ENCODE measurements at places on chromosomes 2 and 18.

GRCh38 chr2:71629771-71630453 lies 176.6 kb downstream of the DYSF start:
- no peak for DNase-seq

DNA sequence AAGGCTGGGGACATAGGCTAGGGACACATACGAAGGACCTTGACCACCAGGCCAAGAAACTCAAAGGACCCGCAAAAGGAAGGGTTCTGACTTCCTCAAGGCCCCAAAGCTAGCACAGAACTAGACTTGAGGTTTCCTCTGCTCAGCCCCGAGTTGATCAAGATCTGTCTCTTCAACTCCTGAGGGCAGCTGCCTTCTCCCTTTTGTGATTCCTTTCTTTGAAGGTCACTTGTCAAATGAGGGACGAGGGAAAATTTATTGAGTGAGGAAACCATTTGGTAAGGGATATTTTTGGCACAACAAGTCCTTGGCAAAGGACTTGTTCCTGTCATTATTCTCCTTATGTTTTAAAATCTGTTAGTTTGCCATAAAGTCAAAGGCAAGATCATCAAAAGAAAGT lies 12.3 kb upstream of the ROCK2 start:
- DNase-seq, result no peak

GRCh38 chr2:133992454-133992853 lies 261.4 kb upstream of the MGAT5 start:
- DNase-seq, result no peak

- DNase-seq, result no peak
Observed at GRCh38 chr18:57131101-57131500, 15.8 kb upstream of the BOD1L2 start.

DNA sequence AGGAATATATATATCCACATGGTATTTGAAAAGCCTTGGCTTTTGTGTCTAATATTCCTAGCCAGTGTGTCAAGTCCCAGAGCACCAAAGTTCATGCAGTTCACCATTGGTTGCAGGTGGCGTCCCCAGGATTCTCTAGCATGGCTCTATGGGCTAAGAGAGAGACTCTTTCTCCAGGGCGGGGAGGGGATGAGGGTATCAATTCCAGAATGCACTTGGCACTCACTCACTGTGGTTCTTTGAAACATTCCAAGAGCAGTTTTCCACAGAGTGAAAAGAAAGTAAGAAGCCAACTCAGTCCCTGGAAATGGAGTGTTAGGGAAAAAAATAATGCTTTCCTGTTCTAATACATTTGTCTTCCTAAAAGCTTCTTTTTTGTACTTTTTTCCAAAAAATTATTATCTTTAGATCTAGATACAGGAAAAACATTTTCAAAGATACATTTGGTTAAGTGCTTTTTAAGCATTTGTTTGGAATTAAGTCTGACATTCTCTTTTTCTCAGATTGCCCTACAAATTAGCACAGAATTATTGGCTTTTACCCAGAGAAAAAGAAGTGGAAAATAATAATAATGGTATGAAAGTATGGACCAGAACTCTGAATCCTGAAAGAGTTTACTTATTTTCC lies 239.9 kb downstream of the PAX3 start:
- DNase-seq, result no peak

GRCh38 chr2:46921676-46922448 lies 6.3 kb upstream of the MCFD2 start:
- DNase-seq, result no peak

- no peak for DNase-seq
Observed at GRCh38 chr18:45250479-45250878, 364.8 kb upstream of the SLC14A2 start.

DNA sequence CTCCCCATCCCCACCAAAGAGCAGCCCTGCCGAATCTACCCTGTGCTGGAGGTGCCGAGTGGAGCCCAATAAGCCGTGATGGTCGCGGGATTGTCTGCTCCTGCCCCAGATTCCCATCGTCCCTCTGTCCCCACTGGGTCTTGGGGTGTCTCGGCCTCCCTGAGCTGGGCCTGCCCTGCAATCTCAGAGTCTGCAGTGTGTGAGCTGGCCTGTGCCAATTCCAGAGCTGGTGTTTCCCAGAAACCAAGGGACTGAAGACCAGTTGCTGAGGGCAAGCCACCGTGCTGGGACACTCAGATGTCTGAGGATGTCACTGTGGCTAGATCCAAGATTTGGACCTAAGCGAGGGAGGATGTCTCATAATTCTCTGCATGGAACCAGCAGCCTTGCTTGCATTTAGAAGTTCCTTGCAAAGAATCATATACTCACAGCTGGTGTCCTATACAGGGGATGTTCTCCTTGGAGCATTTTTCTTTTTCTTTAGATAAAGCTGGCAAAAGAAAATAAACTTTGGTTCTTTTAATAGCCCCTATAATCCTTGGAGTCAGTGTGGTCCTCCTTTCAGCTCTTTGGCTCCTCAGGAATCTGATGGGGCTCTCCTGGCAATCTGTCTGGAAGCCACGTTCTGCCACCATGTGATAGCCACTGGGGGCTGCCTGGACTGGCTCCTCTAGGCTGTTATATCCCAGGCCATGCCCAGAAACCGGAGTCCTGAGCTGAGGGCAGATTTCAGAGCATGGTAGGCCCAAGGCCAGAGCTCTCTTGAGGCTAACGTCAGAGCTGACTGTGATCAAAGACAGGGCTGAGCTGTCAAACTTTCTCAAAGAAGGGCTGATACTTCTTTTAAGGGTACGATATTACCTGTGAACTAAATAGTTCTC lies 140.1 kb upstream of the HAAO start:
- DNase-seq, result peak; percentile 49

DNA sequence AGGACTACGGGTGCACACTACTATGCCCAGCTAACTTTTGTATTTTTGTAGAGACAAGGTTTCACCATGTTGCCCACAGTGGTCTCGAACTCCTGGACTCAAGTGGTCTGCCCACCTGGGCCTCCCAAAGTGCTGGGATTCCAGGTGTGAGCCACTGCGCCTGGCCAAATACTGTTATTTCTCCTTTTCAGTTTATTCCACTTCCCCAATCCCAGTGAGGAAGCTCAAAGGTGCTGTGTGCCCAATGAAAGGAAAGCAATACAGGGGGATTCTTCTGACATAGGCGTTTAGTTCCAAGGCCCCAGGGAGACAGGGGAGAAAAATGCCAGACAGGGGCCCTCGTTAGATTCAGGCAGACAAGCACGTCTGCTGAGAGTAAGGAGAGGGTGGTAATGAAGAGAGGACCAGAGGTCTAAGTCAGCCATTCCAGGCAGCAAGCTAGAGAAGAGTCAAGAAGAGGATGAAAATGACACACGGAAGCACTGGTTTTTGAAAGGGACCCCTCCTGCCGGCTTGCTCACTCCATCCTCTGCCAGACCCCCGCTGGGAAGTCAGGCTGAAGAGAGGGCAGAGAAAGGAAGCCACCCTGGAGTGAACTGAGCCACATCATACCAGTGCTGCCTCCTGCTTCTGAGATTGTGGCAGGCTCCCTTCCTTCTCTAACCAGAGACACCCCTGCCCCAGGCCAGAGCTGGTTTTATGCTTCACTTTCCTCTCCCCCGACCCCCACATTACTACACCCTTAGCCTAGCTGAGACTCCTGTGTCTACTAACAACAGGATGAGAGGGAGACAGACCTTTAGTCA lies 6.7 kb downstream of the INO80C start:
- DNase-seq, result no peak

DNA sequence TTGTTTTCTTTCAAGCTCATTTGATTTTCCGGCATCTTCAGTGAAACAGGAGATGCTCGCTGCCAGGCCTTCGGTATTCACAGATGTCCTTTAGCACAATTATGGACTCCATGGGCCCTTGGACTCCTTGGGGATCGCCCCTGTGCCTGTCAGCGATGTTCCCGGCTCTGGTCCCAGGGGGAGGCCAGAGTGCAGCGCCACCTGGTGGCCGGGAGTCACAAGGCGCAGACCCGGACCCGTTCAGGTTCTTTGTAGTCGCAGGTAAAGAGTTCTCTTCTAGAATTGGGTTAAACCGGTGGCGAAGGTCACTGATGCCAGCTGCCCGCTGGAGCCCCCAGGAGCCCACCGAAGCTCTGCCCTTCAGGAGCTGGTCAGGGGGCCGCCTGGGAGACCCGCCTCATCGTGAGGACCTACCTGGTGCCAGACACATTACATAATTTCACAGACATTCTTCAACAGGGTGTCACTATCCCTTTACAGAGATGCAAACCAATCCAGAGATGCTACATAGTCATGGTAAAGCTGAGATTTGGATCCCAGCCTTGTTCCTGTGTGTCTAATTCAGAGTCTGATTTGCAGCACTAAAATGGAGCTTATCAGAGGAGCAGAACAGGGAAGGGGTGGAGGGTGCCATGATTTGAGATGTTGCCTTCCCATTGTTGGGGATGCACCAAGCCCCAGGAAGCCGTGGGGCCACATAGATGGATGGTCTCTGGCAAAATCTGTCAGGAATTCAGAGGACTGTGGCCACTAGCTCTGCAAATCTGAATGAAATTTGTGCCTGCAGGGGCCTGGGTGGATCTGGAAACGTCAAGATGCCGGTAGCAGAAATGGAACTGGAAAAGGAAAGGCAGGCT lies 6.0 kb upstream of the INPP5D start:
- DNase-seq, result peak; percentile 57

GRCh38 chr2:54482715-54483114 lies 26.6 kb downstream of the SPTBN1 start:
- DNase-seq, result no peak

GRCh38 chr18:75775121-75775520 lies 347.6 kb upstream of the SMIM21 start:
- no peak for DNase-seq

- DNase-seq, result no peak
Observed at GRCh38 chr2:108403494-108403893, 25.7 kb downstream of the SULT1C4 start.

DNA sequence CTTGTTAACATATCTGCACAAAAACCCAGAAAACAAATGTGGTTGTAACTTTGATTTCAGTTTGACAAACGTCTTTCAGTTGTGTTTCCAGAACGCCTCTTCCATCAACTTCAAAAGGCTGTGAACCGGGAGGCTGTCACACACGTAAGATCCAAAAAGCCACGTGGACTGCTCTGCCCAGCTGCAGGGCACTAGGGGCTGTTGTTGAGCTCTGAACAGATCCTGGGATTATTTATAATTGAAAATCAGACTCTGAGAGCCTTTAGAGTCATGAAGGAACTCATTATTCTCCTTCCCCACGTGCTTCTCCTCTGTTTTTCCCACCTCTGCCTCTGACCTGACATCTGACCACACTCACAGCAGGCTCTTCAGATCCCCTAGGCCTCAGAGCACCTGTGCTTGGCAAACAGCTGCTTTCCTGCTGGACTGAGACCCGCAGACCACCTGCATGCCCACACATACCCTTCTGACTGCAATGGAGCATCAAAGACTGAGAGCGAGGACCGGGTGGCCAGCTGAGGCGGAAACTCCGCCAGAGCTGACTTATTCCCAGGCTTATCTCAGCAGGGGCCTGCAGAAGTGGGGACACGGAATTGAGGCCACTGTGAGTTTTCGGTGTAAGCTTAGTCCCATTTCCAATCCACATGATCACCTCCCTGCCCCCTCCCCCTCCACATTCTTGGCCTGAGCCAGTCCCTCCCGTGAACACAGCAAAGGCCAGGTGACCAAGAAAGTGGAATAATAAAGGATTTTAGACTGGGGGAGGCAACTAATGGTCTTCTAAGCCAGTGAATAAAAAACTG lies 114.8 kb downstream of the ATL2 start:
- no peak for DNase-seq

GRCh38 chr2:239612133-239612532 lies 211.3 kb upstream of the HDAC4 start:
- no peak for DNase-seq

DNA sequence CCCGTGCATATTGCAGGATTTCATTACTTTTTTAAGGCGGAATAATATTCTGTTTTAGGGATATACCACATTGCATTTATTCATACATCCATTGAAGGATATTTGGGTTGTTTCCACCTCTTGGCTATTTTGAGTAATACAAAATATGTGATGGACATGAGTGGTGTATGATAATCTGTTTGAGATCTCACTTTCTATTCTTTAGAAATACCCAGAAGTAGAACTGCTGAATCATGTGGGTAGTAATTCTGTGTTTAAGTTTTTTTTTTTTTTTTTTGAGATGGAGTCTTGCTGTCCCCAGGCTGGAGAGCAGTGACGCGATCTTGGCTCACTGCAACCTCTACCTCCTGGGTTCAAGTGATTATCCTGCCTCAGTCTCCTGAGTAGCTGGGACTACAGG lies 201.4 kb downstream of the NYAP2 start:
- DNase-seq, result no peak

DNA sequence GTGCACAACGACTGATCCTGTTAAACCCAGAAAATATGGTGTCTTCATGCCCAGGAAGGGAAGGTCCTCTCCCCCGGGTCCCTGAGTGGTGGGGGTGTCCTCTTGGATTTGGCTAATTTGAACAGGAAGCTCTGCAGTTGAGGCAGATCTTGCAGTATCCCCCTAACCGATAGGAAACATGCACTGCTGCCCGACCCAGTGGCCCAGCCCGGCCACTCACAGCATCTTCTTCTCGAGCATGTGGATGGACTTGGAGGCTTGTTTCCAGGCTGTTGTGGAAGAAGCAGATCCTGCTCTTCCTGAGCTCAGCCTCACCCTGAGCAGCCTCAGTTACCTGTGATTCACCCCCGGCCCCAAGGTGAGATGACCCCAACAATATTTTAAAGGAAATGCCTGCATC lies 46.4 kb upstream of the ASB1 start:
- no peak for DNase-seq

DNA sequence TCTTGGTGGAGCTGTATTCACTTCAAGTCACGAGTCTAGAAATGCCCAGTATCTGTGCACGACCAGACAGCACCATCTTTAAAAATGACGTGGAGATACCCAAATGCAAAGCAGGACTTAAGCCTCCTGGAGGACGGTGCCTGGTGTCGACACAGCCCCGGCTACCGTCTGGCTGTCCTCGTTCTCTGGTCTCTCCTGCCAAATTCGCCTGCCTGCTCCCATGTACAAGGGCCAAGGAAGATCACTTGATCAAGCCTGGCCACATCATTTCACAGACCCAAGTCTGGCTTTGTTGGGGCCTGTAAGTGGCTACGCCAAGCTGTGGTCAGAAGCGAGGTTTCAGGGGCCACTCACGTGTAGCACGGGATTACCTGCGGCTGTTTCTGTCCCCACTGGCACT lies 9.4 kb downstream of the ODC1 start:
- DNase-seq, result no peak

DNA sequence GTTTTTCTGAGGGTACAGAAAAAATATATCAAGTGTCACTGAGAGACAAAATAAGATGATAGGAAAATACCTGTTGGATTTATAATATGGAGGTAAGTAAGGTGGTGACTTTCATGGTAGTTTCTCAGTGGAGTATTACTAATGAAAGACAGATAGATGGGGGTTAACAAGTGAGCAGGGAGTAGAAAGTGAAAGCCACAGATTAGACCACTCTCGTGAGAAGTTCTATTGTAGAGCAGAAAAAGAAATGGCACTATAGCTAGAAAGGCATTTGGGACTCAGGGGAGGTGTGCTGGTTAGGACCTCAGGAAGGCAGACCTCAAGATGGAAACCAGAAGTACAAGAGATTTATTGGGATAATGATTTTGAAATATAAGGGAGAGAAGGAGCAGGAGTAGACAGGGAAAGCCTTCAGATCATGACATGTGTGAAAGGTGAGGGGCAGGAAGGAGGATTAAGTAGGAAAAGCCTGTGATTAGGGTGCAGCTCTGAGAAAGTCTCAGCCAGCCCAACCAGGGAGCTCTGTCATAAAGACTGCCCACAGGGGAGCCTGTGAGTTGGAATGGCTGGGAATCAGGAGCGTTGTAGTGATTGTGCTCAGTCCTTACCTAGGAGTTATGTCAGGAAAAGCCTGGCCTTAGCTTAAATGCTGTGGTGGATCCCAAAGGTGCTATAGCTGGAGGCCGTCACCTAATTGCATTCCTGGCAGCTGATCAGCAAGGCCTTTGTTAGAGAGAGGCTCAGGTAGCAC lies 198.1 kb downstream of the IKZF2 start:
- DNase-seq, result no peak

- DNase-seq, result no peak
Observed at GRCh38 chr2:189337656-189338055, 103.6 kb upstream of the WDR75 start.

Measured in hematopoietic multipotent progenitor cell treated with erythropoietin and hydrocortisone succinate and interleukin-3 and kit ligand, for 8 days (in vitro differentiated cells).